Suppressor macrophage treated with lipopolysaccharide for 1 hour (primary cell): ENCODE measurements at places on chromosomes 16 and 17.
A peak's percentile ranks its signal among the peaks of the same experiment; 100 is the strongest.

GRCh38 chr17:20246692-20247091 is 220.6 kb downstream of the LGALS9B start:
- DNase-seq, result no peak

- DNase-seq, result no peak
These were observed 194.4 kb upstream of the TOX3 start for GRCh38 chr16:52741351-52741750.

- no peak for DNase-seq
These were observed 21.8 kb downstream of the YPEL2 start for GRCh38 chr17:59353106-59353854.

DNA sequence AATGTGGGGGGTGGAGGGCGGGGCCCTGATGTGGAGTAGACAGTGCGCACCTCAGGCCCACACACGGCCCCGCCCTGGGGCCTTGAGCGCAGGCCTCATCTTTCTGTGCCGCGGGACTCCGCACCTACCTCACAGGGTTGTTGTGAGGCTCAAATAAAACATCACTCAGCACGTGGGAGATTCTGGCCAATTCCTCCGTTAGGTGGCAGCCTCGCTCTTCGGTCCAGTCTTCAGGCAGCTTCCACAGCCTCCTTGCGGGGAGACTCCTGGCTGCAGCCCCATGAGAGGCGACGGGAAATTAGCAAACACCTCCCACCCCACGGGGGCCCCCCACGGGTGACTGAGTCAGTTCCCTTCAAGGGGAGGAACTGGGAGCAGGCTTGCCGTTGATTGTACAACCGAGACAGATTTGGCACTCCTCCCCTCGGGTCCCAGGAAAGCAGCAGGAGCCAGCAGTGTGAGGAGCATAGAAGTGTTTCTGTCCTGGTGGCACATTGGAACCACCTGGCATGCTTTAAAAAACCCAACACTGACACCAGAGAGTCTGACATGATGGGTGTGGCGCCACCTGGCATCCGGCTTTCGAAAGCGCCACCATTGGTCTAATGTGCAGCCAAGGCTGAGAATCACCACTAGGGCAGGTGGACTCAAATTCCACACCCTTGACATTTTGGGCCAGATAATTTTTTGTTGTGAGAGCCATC is 7.6 kb downstream of the MRM1 start:
- DNase-seq, result peak; percentile 81

- DNase-seq, result no peak
These were observed 71.7 kb downstream of the C16orf95 start for GRCh38 chr16:87245511-87245910.

DNA sequence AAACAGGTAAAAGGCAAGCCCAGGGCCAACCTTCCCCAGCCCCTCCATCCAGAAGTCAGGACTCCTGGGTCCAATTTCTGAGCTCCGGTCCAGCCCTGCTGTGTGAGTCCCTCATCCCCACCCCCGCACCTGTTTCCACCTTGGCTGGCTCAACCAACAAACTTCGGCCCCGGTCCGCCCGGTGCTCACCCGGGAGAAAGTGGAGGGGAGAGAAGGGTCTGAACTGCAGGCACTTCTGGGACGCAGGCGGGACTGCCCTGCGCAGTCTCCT is 541 bp downstream of the RHBDF2 start:
- DNase-seq, result no peak

GRCh38 chr17:49515196-49515770 is 20.2 kb downstream of the NGFR start:
- DNase-seq, result peak; percentile 87

DNA sequence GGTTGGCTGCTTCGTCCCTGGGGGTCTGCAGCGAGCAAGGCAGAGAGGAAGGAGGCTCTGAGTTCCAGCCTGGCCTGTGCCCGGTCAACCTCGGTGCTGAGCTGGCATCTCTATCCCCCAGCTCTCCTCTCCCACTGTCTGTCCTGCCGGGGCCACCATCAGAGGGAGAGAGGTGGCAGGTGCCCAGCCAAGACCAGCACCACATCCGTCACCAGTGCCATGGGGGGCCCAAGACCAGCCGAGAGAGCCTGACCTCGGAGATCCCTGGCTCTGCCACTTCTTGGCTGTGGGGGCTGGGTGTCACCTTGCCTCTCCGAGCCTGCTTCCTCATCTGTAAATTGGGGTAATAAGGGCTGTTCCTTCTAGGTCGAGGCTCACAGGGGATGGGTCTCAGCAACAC is 560 bp upstream of the P2RX1 start:
- DNase-seq, result peak; percentile 26

DNA sequence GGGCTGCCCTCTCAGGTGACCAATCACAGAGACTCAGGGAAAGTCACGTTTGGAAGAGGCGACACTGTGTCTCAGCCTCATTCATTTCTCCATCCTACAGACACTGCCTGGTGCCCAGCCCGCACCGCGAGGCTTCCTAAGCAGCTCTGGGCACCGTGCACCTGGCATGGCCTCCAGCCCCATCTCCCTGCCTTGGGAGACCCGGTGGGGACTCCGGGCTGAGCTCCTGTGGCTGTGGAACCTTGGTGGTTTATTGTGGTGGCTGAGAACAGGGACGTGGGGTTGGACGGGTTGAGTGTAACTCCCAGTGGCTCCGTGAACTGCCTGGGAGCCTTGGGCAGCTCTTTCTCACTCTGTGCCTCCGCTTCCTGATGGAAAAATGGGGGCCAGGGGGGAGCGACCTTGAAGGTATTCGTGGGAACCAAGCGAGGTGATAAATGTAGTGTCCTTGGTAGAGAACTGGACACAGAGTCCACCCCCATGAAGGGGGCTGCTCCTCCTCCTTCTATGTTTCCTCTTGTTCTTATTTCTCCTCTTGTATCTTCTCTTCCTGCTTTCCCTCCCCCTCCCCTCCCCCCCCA is 215.4 kb downstream of the SEC14L1 start:
- no peak for DNase-seq

- no peak for DNase-seq
These were observed 13.8 kb upstream of the BCAR1 start for GRCh38 chr16:75264999-75265910.

- no peak for DNase-seq
These were observed 16.0 kb downstream of the ARHGAP17 start for GRCh38 chr16:24999088-24999670.

DNA sequence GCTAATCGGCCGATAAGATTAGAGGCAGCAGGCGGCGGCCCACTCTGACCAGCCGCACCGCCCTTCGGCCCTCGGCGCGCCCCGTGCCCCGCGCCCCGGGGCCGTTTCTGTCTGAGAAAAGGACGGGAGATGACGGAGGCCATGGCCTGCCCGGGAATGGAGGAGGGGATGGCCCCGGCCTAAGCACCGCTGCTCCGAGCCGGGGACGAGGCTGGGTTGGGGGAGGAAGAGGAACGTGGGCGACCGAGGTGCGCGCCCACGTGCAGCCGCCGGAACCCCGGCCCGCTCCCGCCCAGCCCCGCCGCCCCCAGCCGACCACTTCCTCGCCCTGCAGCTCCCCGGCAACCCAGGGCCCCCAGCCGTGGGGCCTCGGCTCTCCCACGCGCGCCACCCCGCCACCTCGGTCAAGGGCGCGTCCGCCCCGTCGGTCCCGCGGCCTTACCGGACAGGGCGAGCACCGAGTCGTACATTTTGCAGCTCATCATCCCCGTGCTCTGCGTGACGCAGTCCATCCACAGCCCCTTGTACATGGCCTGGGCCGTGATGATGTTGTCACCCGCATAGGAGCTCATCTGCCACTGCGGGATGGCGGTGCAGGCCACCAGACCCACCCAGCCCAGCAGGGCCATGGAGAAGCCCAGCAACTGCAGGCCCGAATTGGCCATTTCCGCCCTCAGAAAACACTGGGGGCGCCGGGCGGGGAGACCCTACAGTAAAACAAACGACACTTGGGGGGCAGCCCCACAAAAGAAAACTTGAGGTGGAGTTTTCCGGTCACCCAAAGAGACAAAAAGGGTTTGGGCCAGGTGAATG is 693 bp downstream of the CLDN7 start:
- peak; percentile 38 for DNase-seq

- DNase-seq, result no peak
These were observed 9.0 kb upstream of the WSB1 start for GRCh38 chr17:27284811-27285415.

DNA sequence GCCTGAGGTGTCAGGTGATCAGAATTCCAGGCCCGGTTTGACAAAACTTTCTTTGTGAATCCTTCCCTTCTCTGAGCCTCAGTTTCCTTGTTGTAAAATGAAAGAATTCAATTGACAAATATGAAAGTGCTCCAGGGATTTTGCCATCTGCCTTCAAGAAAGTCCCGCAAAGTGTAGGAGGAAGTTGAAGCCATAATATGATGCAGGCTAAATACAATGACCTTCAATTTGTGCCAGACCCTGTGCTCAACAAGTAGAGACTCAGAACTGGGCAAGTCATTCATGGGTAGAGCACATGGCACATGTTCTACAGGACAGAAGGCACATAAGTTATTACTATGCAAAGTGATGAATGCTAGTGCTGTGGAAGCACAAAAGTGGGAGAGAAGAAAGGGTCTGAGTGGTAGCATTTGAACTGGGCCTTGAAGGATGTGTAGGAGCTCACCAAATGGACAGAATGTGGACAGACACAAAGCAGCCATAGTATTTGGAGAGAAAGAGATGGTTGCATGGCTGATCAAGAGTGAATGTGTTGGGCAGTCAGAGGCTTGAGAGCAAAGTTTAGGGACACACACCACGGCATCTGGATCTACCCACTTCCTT is 2.4 kb upstream of the SCIMP start:
- peak; percentile 52 for DNase-seq

- DNase-seq, result no peak
These were observed 27.6 kb downstream of the TRAP1 start for GRCh38 chr16:3689731-3690130.
